ENCODE measurements at places on chromosomes 7 and 10.

GRCh38 chr7:47291461-47292081, 290.3 kb downstream of the TNS3 start:
- DNase-seq = no peak

GRCh38 chr10:98150544-98150943, 16.1 kb downstream of the R3HCC1L start:
- DNase-seq = no peak

DNA sequence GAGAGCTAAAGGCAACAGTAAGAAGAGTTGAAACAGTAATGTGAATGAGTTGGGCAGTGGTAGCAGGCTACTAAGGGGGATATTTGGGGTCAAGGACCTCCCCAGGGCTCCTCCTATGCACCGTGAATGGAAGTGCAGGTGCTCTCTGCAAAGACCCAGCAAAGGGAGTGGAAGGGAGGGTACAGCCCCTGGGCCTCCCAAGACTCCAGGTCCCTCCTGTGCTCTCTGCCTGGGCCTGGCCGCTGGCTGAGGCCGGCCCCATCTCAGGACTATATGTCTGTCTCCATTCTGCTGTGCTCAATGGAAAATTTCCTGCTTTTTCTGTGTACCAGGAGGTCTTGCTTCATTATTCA, 372.1 kb upstream of the MKI67 start:
- DNase-seq = no peak

- DNase-seq = no peak
Measured at GRCh38 chr7:50730446-50731400, 52.0 kb downstream of the GRB10 start.

DNA sequence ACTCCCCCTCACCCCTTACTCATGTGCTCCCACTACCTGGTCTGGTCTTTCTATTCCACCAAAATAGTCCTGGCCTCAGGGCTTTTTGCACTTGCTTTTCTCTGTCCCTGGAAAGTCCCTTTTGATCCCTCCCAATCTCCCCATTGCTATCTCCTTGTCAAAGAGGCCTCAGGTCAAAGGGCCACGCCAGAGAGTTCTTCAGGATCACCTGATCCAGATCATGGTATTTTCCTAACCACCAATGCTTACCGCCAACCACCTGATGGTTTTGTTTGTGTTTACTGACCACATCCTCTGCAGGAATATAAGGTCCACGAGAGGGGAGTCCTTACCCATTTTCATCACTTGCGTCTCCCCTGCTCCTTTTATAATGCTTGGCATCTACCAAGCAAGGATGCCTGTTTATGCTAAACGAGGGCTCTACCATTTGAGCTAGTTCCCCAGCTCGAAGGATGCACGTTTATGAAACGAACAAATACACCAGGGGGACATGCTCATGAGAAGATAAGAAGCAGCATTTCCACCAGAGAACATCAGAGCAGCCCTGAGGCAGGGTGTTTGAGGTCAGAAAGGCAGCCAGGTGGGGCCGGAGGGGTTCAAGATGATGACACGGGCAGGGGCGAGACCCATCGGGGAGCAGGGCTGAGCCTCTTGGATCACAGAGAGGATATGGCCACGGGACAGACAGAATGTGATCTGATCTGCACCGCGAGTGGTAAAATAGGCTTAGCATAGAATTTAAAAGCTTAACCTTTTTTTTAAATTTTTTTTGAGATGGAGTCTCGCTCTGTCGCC, 43.1 kb upstream of the FOXK1 start:
- DNase-seq = no peak

GRCh38 chr10:47059606-47060311, 148.5 kb downstream of the PTPN20 start:
- no peak for DNase-seq

- DNase-seq = no peak
Measured at GRCh38 chr10:19570991-19571390, 245.2 kb upstream of the PLXDC2 start.

All from hematopoietic multipotent progenitor cell (in vitro differentiated cells).